Activated naive CD8-positive, alpha-beta T cell treated with anti-CD3 and anti-CD28 coated beads for 36 hours (primary cell): ENCODE measurements at places on chromosomes 1 and 21. TPM values are rescaled to one million over a fixed set of nuclear protein-coding genes. Genes with fewer than 3 reads are reported as not detected.

DNA sequence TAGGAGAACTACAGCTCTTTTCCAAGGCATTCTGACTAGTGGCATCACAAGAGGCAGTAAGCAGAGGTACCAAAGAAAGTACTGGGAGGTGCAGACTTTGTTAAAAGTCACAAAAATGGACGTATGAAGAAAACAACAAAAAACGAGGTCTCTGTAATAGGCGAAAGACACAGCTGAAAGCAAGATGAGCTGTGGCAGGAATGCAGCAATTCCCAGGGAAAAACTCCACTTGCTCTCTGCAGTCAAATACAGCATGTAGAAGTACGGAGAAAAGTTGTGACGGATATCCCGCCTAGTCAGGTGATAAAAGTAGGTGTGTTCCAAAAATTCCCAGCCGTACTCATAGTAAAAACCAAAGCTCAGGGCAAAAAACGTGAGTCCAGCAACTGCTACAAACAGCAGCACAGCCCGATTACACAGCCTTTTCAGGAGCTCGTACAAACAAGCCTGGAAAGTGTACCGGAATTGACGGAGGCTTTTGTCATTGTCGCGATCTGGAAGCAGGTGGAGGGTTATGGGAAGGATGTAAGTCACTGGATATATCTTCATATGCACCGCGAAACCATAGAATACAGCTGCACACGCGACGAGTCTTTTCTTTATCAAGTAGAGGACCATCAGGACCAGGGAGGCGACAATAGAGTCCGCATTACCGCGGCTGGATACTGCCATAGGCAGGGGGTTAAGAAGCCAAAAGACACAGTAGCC, 979 bp downstream of the PIGM start:
- DNase-seq: no peak

GRCh38 chr1:53328009-53328461, at the start of gene LRP8:
TSS of gene LRP8 (minus strand) at chr1:53328070. CDS start at chr1:53327912, 158 bp downstream.
- DNase-seq: peak; percentile 89

Gene KLF17
- not detected for total RNA-seq

Gene DEPDC1
- 13.3 TPM for total RNA-seq

Gene GPATCH2
- 8.5 TPM for total RNA-seq

Gene PADI2
- 0.06 TPM for total RNA-seq
